ENCODE measurements at places on chromosomes 5 and 9.

DNA sequence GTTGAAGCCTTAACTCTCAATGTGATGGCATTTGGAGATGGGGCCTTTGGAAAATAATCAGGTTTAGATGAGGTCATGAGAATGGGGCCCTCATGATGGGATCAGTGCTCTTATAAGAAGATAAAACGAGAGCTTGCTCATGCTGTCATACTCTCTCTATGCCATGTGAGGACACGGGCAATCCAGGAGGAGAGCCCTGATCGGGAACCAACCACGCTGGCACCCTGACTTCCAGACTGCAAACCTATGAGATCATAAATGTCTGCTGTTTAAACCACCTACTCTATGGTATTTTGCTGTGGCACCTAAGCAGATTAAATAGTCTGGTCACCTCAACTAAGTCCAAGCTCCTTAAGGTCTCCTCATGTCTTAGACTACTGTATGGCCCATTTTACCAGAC, 10.0 kb downstream of the HMGCS1 start:
- DNase-seq, result no peak

- DNase-seq, result no peak
Observed at GRCh38 chr5:39102684-39103155, 28.5 kb upstream of the RICTOR start.

DNA sequence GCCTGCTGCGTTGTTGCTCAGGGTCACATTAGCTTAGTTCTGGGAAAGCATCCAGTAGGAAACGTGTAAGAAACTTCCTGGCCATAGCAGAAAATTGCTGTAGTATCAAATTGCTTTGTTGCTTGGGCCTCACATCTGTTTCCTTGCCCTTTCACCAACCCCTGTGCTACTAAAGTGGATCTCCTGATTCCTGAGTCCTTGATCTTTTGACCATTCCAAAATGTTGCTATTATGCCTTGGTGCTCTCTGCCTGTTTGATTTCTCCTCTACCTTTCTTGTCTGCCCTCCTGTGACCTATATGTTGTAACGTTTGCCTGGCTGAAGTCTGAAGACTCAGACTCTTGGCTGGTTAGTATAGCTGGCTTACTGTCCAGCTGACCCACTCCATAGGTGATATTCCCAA, 350.5 kb downstream of the ADGRV1 start:
- DNase-seq, result no peak

GRCh38 chr9:116264361-116264760, 110.8 kb downstream of the PAPPA start:
- no peak for DNase-seq

DNA sequence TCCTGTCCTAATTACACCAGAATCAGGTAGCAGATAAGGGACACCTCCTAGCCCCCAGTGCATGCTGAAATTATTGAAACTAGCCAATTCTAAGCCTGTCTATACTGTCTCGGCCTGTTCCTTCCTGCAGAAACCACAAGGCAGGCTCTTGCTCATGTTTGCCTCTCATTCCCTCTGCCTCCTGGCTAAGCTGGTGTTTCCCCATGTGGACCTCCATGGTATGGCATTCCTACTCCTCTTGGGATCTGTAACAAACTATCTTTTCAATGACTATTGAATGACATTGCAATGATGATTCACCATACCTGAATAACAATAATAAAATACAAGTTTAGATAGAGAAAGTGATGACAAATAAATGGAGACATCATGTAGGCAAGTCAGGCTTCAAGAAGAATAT, 35.6 kb upstream of the ADAMTS16 start:
- no peak for DNase-seq

DNA sequence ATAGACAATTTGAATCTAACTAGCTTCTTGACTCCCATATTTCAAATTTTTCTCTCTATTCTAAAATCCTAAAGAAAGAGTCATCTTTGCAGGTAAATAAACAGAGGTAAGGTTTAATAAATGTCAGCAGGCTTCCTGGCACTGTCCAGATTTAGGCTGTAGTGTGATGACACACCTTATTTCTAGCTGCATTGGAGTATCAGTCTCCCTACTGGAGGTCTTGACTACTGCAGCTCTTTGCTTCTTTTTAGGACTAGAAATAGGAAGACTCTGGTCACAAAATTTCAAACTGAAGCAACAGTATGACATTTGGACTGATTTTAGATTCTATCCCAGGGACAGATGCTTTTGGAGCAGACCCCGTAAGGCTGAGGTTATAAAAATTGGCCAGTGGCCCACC, 40.7 kb upstream of the PPP3R2 start:
- DNase-seq, result no peak

- DNase-seq, result no peak
Observed at GRCh38 chr5:157516626-157517325, 56.8 kb downstream of the NIPAL4 start.

DNA sequence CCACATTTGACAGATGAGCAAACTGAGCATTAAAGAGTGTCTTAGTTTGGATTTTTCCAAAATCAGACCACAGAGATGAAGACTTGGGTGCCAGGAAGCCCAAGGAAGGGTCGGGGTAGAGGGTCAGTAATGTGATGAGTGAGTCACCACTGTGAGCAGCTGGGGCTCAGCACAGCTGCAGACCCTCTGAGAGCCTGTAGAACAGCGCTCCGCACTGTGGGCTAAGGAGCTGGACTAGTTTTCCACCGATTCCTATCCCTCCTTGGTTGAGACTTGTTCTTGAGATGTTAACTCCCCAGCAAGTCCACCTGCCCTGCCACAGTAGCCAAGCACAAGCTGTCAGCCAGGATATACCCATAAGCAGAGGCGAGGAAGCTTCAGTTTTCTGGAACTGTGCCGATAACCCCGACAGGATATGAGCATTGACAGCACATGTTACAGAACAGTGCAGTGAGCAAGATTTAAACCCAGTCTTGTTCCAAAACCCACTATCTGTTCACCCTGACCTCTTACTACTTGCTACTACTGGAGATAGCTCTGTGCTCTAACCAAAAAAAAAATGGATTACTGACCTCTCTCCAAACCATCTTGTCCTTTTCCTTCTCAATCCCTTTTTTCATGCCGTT, 31.8 kb downstream of the EGFLAM start:
- DNase-seq, result no peak
